ENCODE measurements at places on chromosomes 16 and 17.
A peak's percentile ranks its signal among the peaks of the same experiment; 100 is the strongest.

- DNase-seq: no peak
Measured at GRCh38 chr17:50361561-50362480, 11.2 kb downstream of the MRPL27 start.

DNA sequence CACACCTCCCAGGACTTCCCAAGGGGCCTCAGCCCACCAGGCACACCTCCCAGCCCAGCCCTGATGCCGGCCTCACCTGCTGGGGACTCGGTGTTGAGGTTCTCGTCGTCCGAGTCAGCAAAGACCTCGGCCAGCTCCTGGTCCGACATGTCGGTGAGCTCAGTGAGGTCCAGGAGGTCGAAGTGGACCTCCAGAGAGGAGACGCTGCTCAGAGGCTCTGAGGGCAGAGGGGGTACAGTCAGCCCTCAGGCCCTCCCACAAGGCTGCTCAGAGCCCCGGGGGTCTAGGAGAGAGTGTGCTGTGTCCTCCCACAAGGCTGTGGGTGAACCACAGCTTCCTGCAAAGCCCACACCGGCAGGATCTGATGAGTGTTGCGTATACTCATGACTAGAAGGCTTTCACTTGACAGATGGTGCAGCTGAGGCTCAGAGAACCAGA, 10.5 kb downstream of the DBNDD1 start:
- no peak for DNase-seq

DNA sequence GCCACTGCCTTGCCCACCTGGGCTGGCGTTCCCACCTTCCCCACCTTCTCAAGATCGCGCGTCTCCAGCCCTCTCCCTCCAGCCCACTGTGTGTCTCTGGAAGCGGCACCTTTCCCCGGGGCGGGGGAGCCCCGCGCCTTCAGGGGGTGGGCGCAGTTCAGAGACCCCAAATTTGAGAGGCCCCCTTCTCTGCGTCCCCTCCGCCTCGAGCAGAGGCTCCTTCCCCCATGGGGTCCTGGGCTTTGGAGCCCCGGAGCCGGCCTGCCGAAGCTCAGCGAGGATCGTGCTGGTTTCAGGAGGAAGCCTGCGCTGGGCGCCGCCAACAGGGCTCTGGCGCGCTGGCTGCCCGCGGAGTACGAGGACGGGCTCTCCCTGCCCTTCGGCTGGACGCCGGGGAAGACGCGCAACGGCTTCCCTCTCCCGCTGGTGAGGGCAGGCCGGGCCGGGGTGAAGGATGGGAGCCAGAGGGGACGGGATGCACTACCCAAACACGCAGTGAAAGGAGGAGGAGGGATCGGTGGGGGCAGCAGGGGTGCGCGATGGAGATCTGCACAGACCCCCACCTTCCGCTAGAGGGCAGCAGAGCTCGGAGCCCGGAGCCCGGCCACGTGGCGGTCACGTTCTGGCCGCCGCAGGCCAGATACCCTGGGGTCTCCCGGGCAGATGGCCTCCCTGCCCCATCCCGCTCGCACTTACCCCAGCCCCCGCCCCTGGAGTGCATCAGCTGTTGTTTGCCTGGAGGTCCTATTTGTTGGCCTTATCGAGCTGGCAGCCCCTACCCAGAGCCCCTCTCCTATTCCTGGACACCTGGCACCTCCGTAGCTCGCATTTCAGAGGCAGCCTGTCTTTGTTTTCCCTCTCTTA, 11.1 kb downstream of the LPO start:
- peak; percentile 65 for DNase-seq

DNA sequence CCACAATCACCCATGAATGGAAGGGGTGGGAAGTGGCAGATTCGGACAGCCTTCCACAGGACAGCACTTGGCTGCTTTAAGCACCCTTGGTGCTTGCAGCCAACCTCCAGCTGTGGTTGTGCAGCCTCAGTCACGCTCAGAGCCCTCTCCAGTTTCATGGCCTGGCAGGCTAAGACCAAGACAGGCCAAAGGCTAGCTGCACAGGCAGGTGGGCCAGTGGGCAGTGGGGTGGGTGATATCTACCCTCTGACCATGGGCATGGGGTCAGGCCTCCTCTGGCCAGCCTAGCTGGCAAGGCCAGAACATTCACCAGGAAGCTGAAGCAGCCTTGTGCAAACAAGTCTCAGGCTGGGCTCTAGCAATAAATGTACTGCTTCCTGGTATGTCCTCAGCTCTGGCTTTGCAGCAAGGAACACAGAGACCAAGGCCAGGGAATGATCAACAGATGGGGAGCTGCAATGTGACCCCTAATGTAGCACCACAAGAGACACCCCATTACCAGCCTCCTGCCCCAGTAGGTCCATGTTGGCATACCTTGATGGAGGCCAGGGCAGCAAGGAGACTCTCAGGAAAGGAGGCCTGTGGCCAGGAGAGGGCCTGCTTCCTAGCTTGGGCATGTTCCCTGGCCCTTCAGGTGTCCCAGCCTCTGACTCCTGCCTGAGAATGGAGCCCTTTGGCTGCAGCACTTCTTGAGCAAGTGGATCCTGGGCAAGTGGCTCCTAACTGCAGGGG, 20.9 kb downstream of the HSD11B2 start:
- no peak for DNase-seq

GRCh38 chr17:66272811-66273585, 29.4 kb upstream of the PRKCA start:
- DNase-seq: no peak

GRCh38 chr16:16008666-16009065, 59.2 kb downstream of the ABCC1 start:
- no peak for DNase-seq

- no peak for DNase-seq
Measured at GRCh38 chr17:39688475-39688835, 598 bp upstream of the PGAP3 start.

DNA sequence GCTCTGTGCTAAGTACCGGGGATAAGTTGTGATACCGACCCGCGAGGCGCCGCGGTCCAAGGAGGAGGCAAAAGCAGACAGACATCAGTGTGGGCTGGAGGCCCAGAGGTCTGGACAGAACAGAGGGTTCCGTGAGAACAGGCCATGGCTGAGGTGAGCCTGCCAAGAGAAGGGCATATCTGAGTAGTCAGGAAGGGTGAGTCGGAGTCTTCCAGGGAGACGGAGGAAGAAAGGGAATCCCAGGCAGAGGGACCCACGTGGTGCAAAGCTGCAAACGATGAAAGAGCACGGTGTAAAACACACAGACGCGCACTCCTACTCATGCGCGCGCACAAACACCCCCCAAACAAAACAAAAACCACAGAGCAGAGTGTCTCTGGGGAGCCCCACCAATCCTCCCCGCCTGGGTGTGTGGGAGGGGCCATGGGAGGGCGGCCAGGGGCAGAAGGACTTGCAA, 18.1 kb downstream of the RHBDL3 start:
- no peak for DNase-seq

DNA sequence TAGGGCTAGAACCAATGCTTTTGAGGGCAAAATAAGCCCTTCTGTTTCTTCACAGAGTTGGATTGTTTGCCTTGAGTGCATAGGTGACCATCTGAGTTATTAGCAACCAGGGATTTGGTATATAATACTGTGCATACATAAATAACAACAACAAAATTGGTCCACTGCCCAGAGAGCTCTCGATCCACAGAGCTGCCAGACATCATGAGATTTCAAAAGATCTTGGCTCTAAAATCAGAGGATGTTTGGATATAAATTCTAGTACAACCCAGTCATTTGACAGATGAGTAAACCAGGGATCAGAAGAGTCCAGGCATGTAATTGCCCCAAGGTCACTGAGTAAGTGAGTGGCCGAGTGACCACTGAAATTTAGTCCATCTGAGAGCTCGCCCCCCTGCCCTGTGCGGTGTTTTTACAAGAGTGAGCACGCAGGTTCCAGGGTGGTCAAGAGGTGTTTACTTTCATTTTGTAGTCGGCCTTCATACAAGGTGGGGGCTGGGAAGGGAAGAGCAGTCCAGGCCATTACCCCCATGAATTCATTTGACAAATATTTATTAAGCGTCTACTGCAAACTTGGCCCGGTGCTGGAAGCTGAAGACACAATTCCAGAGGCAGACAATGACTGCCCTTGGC, 1.8 kb upstream of the MT2A start:
- DNase-seq: no peak

- DNase-seq: no peak
Measured at GRCh38 chr17:72448019-72448418, 327.2 kb downstream of the SOX9 start.

GRCh38 chr16:46673320-46674013, 15.5 kb downstream of the VPS35 start:
- DNase-seq: no peak

DNA sequence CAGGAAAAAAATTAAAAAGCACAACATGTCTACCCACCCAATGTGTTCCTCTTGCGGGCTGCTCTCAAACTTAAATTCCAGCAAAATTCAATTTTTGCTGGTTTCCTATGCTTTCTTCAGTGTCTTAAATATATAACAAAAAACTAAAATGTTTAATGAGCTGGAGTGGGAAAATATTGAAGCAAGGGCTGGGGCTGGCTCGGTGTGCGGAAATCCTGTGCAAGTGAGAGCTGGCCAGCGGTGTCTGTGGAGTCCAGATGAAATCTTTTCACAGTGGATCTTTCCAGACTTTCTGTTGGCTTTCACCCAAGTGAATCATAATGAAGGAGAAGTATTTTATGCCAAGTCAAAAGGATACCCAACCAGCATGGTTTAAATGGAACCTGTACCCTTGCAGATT, 1733.6 kb downstream of the TP53TG3F start:
- no peak for DNase-seq

DNA sequence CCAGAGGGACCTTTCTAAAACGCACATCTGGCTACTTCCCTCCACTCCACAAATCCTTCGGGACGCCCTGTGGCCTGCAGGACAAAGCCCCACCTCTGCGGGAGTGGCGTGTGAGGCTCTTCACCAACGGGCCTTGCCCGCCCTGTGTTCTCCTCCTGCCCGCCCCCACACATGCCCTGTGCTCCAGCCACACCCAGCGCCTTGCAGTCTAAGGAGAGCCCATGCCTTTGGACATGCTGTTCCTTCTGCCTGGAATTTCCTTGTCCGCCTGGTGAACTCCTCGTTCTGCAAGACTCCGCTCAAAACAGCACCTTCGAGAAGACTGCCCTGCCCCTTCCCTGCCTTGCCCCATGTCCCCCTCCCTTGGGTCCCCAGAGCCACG, 7.4 kb downstream of the ELOB start:
- DNase-seq: no peak

- DNase-seq: no peak
Measured at GRCh38 chr16:87970186-87970585, 19.0 kb downstream of the BANP start.

DNA sequence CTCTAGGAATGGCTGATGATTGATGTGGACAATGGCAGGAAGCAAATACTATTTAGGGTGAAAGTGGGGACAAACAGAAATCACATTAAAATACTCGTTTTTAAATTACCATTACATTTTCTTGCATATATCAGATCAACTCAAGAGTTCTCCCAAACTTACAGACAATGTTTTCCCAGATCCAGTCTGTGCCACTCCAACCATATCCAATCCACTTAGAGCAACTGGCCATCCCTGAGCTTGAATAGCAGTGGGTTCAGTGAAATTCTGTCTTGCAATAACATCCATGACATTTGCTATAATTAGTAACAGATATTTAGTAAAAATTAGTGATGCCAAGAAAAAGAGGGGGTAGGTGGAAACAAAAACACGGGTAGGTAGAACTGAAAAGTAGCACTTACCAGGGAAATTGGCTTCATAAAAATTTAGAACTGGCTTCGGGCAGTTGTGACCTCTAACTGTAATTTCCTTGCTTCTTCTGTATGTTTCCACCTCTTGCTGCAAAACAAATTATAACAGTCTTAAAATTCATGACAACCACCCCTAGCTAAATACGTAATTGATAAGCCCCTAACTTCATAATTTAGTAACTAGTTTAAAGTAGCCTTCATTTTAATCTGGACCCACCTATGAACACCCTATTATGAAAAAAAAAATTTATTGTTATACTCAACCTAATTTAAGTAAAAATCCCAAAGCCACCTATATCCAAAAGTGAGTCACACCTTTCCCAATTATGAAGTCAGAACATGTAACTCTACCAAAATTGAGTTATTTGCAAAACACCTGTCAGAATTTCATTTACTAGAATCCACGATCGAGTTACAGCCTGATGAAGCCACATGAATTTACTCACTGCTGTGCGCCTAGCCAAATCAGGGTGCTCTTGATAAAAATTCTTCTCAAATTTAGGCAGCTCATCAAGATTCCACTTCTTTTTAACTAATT, 2.0 kb downstream of the DDX5 start:
- DNase-seq: no peak

DNA sequence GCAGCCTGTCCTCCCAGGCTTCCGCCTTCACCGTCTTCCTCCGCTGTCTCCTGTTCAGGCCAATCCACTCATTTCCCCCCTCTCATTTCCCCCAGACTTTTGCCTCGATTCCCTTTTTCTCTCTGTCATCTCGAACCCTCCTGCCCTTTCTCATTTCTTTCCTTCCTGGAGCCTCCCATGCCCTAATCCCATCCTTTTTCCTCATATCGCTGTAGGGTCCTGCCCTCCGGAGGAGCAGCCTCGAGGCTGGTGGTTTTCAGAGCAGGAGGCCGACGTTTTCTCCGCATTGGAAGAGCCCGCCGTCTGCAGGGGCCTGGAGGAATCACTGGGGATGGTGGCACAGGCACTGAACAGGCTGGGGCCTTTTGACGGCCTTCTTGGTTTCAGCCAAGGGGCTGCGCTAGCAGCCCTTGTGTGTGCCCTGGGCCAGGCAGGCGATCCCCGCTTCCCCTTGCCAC, 597 bp downstream of the OVCA2 start:
- DNase-seq: no peak

- no peak for DNase-seq
Measured at GRCh38 chr17:38982858-38983746, 15.9 kb upstream of the FBXO47 start.

GRCh38 chr17:17165666-17166308, 40.3 kb downstream of the PLD6 start:
- DNase-seq: no peak

DNA sequence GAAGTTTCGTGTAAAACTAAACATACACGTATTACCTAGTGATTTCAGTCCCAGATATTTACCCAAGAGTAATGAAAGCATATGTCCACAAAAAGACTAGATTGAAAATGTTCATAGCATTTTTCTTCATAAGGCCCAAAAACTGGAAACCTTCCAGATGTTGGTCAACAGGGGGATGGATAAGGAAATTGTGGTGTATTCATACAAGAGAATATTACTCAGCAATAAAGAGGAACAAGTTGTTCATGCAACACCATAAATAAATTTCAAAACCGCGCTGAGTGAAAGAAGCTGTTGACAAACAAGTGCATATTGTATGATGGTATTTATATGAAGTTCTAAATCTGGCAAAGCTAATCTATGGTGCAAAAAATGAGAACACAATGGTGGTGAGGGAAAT, 54.1 kb upstream of the NFAT5 start:
- DNase-seq: no peak

GRCh38 chr17:78986048-78986648, 6.4 kb upstream of the LGALS3BP start:
- no peak for DNase-seq
